NCI-H526 treated with DMSO at 0.1 percent for 48 hours (cell line): ENCODE measurements at places on chromosomes 13 and 19.

- no peak for DNase-seq
Measured at GRCh38 chr13:22194106-22194805, 523.4 kb downstream of the FGF9 start.

DNA sequence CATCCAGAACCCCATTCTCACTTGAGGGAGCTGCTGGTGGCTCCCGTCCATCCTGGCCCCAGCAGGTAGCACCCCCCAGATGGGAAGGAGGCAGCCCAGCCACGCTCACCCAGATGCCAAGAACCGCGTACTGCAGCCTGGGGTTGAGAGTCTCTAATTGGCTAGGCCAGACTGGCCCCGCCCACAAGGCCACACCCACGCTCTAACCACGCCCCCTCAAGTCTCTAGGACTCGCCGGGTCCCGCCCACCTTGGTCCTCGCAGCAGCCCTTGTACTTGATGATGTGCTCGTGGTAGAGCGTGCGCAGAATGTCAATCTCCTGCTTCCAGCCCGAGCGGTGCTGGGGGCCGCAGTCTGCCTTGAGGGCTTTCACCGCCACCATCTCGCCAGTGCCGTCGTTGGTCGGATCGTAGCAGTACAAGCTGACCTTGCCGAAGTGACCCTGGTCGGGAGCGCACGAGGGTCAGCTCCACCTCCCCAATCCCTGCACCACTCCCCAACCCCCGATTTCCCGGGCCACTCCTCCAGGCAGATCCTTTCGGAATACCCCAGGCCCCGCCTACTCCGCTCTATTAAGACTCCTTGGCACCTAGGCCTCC is 14.5 kb upstream of the ICAM3 start:
- DNase-seq: peak; percentile 28

- peak; percentile 46 for DNase-seq
Measured at GRCh38 chr19:32896516-32897214, 27.1 kb upstream of the SLC7A9 start.

DNA sequence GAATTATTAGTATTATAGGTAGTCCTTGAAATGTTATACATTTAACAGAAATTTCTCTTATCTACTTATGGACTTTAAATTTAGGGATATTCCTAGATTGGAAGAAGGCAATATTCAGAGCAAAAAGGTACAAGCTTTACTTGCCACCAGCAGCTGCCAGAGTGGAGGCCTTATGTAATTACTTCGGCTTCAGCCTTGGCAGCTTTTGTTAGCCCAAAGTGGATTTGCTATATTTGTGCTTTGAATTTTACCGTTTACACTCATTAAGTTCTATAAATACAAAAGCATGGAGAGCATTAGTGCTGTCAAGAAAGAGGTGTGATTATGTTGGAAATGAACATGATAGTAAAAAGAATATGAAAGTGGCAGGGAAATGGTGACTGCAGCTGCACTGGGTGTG is 319.9 kb downstream of the ATP8A2 start:
- DNase-seq: no peak

DNA sequence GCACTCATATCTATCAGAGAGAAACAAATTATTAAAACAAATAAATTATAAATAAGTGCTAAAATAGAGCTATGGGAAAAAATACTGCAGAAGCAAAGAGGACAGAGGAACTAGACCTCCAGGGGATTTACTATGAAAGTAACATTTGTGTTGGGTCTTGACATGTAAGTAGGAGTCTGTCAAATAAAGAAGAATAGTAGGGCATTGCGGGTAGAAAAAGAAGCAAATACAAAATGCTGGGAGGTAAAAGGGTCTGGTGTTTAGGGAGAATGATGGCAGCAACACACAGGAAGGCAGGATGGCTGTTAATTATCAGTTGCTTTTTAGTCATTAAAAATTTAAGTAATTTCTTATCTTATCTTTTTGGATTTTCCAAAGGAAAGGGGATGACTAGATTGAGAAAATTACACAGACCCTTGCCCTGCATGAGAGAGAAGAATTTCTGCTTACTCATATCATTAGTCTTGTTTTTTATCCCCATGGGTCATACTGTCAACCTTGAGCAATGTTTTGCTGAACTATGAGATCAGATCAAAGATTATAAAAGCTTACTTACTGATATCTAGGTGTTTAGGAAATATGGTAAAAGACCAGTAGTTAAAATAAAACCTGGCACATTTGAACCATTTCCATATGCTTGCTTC is 472.7 kb downstream of the DIAPH3 start:
- no peak for DNase-seq

DNA sequence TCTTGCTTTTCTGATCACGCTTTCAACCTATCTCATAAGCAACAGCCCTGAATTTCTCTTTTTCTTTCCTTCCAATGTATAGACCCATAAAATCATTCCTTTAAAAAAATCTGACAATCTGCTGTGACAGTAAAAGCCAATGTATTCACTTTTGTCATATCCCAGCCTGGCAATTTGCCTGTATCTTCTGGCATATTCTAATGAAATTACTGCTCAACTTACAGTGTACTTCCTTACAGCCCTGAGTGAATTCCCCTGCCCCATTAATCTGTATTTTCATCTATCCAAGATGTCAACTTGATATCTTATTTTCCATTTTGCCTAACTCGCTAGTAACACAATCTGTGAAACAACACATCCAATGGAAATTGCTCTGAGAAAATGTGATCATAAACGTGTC is 18.0 kb upstream of the SERP2 start:
- no peak for DNase-seq

GRCh38 chr19:33904681-33905080 is 108.0 kb downstream of the KCTD15 start:
- no peak for DNase-seq

- DNase-seq: no peak
Measured at GRCh38 chr19:29667901-29668341, 2.7 kb downstream of the PLEKHF1 start.

DNA sequence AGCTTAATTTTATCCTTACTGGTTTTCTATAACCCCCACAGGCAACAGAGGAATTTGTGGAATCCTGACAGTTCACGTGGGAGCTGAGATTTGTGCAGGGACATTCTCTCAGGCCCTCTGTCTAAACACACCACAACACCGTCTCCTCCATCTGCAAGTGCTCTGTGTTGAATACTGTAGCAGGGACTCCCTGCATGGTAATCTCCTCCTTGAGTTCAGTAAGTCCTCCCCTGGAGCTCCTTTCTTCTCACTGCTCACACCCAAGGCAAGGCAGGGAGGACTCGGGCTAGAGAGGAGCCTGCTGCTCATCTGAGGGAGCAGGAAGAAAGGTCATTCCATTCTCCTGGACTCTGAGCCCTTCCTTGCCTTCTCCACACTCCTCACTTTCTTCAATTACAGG is 348.2 kb downstream of the KCTD12 start:
- no peak for DNase-seq

DNA sequence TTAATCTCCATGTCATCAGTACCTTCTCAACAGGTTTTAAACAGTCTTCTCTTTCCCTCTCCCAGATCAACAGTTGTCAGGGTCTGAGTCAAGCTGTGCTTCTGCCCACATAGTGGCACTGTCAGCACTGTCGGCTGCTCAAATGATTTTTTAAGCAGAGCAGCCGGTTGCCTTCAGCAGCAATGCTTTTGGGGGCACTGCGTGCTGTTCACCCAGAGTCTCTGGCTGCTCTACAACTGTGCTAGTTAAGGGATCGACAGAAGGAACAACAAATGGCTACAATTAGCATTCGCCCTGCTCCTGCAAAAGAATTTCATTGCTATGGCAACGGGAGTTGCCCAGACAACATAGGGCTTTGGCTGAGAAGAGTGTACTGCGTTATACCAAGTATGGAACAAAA is 412.9 kb downstream of the DIAPH3 start:
- DNase-seq: no peak
